Neural crest cell (in vitro differentiated cells): ENCODE measurements at places on chromosomes 16 and 17. TPM values are rescaled to one million over a fixed set of nuclear protein-coding genes. Genes with fewer than 3 reads are reported as not detected.

The BTBD17 gene
- total RNA-seq, result 12.3 and 12.7 TPM in 2 replicates

The HSD3B7 gene
- total RNA-seq, result 1.9 and 2.3 TPM in 2 replicates

The P2RX1 gene
- total RNA-seq, result not detected in 2 replicates

The TMEM204 gene
- total RNA-seq, result 0.98 and 1.3 TPM in 2 replicates

The KAT7 gene
- 93.5 and 99.7 TPM in 2 replicates for total RNA-seq

The WBP2 gene
- total RNA-seq, result 49.3 and 53.3 TPM in 2 replicates

The TMIGD1 gene
- not detected in 2 replicates for total RNA-seq

The KRTAP2-3 gene
- total RNA-seq, result not detected in 2 replicates

The CHST4 gene
- not detected in 2 replicates for total RNA-seq

The COL1A1 gene
- total RNA-seq, result 13.3 and 14.8 TPM in 2 replicates

- H3K4me1 ChIP-seq, result peaks cover 35% of the 10 kb centered on the region
- no peak for DNase-seq
- H3K27me3 ChIP-seq, result no peaks in the 10 kb centered on the region
- H3K36me3 ChIP-seq, result peaks cover 2% of the 10 kb centered on the region
Measured at GRCh38 chr17:2068519-2069051, 13.7 kb downstream of the HIC1 start.

GRCh38 chr16:48596326-48596725 is 13.7 kb downstream of the N4BP1 start:
- no peak for DNase-seq
- H3K4me1 ChIP-seq, result no peaks in the 10 kb centered on the region
- no peak overlapping the region for H3K27ac ChIP-seq
- H3K36me3 ChIP-seq, result peaks cover 61% of the 10 kb centered on the region
- no peak overlapping the region for H3K4me3 ChIP-seq

DNA sequence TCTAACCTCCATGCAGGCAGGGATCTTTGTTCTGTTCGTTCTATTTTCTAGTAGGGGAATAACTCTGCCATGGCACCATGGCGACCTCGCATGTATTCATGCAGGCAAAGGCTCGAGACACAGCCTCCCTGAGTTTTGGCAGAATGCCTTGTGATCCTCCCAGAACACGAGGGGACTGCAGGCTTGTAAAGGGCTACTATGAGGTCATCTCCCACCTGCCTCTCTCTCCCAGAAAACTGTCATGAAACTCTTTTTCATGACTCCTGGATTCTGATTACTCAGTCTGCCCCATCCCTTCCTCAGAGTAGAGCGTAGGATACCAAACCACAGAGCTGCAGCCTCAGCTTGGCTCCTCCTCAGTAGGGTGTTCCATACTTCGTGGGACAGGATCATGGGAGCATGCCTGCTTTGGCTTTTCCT is 64.3 kb downstream of the IGF2BP1 start:
- peak overlapping the region; percentile 70 for H3K4me3 ChIP-seq
- no peak overlapping the region for H3K27ac ChIP-seq
- H3K4me1 ChIP-seq, result no peaks in the 10 kb centered on the region

DNA sequence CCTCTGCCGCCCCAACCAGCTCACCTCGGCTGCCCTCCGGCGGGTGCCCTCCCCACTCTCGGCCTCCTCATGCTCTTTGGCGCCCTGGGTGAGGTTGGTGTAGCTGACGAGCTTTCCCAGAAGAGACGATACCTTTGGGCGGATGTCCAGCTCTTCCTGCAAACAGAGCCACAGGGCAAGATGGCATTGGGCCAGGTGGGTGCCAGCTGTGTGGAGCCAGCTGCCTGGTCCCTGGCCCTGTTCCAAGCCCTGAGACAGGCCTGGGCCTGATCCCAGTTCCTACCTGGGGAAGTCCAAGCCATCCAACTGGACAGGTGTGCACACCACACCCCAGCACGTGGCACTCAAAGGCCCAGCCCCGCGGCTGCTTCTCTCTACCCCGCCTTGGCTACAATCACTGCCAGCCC is 6.9 kb downstream of the SLC12A4 start:
- H3K27ac ChIP-seq, result peak overlapping the region; percentile 43
- peaks cover 6% of the 10 kb centered on the region for H3K36me3 ChIP-seq
- H3K4me1 ChIP-seq, result peaks cover 21% of the 10 kb centered on the region

GRCh38 chr16:87703071-87703470 is 62.7 kb downstream of the KLHDC4 start:
- H3K4me3 ChIP-seq, result no peak overlapping the region
- no peaks in the 10 kb centered on the region for H3K27me3 ChIP-seq
- DNase-seq, result no peak
- no peak overlapping the region for H3K27ac ChIP-seq
- H3K36me3 ChIP-seq, result no peaks in the 10 kb centered on the region
- peaks cover 11% of the 10 kb centered on the region for H3K4me1 ChIP-seq

DNA sequence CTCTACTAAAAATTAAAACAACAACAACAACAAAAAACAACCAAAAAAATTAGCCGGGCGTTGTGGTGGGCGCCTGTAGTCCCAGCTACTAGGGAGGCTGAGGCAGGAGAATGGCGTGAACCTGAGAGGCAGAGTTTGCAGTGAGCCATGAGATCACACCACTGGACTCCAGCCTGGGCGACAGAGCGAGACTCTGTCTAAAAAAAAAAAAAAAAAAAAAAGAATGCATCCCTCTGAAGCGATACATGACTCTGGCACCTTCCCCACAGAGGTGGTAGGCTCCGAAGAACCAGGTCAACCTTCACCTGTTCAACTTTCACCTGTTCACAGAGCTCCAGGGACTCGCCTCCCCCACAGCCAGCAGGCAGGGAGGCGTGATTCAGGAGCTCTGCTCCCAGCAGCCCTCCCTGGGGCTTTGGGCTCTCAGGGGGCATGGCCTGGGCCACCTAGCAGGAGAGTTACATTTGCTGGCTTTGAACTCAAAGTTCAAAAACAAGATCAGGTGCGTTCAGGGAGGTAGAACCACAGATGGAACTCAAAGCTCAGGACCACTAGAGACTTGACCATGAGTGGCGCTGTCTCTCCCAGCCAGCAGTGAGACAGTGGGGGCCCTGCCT is 5.6 kb downstream of the VAC14 start:
- DNase-seq, result no peak
- no peaks in the 10 kb centered on the region for H3K36me3 ChIP-seq
- H3K4me1 ChIP-seq, result peaks cover 19% of the 10 kb centered on the region
- no peak overlapping the region for H3K4me3 ChIP-seq
- no peak overlapping the region for H3K27ac ChIP-seq

- peaks cover 2% of the 10 kb centered on the region for H3K27me3 ChIP-seq
- no peak for DNase-seq
- no peak overlapping the region for H3K27ac ChIP-seq
- no peaks in the 10 kb centered on the region for H3K36me3 ChIP-seq
Measured at GRCh38 chr17:70423562-70423961, 254.2 kb downstream of the KCNJ2 start.

GRCh38 chr16:28974007-28974436 is 556 bp upstream of the SPNS1 start:
- no peaks in the 10 kb centered on the region for H3K36me3 ChIP-seq
- DNase-seq, result peak; percentile 57
- H3K4me1 ChIP-seq, result peaks cover 16% of the 10 kb centered on the region
- H3K4me3 ChIP-seq, result peak overlapping the region; percentile 96
- peaks cover 2% of the 10 kb centered on the region for H3K27me3 ChIP-seq

DNA sequence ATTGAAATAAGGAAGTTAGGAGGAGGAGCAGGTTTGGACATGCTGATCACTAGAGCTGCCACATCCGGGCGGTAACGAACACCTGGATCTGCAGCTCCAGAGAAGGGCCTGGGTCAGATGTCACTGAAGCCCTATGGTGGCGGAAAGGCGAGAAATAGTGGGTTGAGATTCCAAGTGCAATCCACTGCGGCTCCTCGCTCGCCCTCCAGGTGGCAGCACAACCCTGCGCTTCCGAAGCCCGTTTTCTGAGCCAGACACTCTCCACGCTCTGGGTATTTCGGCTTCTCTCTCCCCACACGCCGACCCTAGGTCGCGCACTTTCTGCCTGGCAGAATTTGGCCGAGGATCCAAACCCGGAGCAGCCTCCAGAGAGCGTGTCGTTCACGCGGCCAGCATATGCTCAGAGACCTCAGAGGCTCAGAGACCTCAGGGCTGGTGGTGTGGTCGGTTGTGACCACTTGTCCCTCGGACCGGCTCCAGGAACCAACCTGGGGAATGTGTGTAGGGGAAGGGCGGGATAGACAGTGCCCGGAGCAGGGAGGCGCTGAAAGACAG is 922 bp upstream of the SLC2A4 start:
- H3K4me1 ChIP-seq, result peaks cover 21% of the 10 kb centered on the region
- H3K36me3 ChIP-seq, result no peaks in the 10 kb centered on the region
- peak; percentile 77 for DNase-seq

DNA sequence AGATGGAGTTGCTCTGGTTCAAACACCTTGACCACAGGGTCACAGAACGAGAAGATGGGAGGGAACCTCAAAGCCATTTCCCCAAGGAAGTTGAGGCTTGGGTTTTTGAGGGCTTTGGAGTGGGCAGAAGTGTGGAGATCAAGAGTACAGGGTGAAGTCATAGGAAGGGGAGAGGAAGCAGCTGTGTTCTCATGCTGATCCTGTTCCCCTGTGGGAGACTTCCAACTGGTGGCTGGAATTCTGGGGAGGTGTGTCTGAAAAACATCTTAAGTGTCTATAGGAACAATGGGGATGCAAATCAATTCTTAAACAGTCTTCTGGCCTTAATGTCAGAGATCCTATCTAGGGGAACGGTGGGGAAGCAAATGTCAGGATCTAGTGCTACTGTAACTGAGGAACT is 38.8 kb upstream of the HSBP1 start:
- peaks cover 16% of the 10 kb centered on the region for H3K4me1 ChIP-seq
- H3K4me3 ChIP-seq, result no peak overlapping the region
- DNase-seq, result no peak
- no peak overlapping the region for H3K27ac ChIP-seq
- no peaks in the 10 kb centered on the region for H3K36me3 ChIP-seq
- peaks cover 4% of the 10 kb centered on the region for H3K27me3 ChIP-seq

DNA sequence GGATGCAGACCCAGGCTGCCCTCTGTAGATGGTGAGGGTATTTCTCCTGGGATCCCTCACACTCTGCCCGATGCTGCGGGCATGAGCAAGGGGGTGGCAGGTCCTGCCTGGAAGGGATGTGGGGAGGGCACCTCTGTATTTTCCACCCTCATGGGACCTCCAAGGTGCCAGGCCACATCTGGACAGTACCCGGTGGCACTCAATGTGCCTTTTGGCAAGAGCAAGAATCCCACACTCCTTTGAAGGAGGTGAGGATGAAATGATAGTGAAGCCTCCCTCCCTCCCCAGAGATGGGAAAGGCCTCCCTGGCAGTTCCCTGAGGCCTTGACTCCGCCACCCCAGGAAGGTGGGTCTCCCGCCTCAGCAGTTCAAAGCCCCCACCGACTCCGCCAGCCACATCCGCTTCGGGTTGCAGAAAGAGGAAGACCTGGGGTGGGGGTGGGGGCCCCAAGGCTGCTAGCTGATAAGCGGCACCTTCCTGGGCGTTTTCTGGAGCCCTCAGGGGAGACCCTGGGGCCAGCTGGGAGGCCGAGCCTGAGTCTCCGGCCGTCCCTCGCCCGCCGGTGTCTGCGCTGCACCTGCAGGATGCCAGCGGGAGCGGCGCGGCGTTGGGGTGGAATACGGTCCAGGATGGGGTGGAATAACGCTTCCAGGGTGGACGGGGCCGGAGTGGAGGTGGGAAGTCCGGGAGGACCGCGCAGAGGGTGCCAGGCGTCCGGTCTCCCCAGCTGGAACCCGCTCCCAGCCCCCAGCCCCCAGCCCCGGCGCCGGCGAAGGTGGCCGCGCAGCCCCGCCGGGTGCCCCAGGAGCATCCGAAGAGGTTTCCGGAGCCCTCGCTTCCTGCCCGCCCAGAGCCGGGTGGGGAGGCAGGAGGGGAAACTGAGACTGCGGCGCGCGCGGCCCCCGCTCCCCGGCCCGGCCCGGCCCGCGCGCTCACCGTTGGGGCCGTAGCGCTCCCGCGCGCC is 718 bp downstream of the ATP2A3 start:
- H3K27me3 ChIP-seq, result peaks cover 73% of the 10 kb centered on the region
- H3K27ac ChIP-seq, result no peak overlapping the region
- no peak for DNase-seq
